ENCODE measurements at places on chromosomes 2 and 18.

DNA sequence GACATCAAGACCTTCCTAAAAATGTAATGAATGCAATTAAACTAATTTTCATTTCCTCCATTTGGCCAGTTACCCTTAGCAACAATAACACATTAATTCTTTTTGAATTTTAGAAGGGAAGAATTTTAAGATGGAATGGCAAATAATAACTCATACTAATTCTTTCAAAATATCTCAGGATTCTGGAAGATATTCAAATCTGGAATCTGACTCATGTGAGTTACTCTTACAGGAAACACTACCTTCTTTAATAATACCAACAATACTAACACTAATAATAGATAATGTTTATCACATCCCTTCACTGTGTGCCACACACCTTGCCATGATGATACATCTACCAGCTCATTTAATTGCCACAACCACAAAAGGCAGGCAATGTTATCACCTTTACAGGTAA lies 46.4 kb downstream of the ZNF521 start:
- H3K27me3 ChIP-seq: no peaks in the 10 kb centered on the region
- peaks cover 19% of the 10 kb centered on the region for H3K36me3 ChIP-seq
- no peak overlapping the region for H3K4me3 ChIP-seq

DNA sequence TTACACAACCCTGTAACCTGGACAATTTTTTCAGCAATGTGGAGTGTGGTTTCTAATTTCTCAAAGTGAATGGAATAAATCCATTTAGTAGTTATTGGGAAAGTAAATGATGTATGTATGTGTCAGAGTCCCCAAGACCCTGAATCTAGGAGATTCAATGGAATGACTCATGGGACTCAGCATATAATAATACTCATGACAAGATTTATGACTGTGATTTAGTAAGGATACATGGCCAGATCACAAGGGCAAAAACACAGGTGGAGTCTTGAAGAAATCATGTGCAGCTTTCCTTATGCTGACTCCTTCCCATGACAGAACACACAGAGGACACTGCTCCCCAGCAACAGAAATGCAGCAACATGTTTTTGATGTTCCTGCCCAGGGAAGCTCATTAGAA lies 1877.7 kb upstream of the LRRTM1 start:
- no peaks in the 10 kb centered on the region for H3K27me3 ChIP-seq
- H3K27ac ChIP-seq: no peak overlapping the region
- no peaks in the 10 kb centered on the region for H3K36me3 ChIP-seq
- H3K4me1 ChIP-seq: no peaks in the 10 kb centered on the region
- DNase-seq: no peak

DNA sequence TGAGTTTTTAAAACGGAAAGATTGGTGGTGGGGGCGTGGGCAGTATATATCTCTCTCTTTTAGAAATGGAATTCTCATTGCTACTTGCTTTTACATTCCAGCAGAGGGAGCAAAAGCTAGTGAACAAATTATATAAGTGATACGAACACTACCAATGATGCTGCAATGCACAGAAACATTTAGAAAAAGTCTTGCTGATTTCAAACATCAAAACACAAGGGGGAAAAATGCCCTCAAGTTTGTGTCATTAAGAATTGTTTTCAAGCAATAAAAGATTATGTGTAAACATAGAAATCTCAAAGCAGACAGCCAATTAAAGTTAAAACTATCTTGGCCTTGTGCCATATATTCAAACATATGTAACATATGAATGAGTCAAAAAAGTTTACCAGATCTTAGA lies 296.3 kb upstream of the KCNJ3 start:
- DNase-seq: no peak
- no peak overlapping the region for H3K27ac ChIP-seq
- H3K27me3 ChIP-seq: peaks cover 7% of the 10 kb centered on the region
- no peaks in the 10 kb centered on the region for H3K4me1 ChIP-seq

- H3K36me3 ChIP-seq: no peaks in the 10 kb centered on the region
- DNase-seq: no peak
- H3K27me3 ChIP-seq: no peaks in the 10 kb centered on the region
- no peak overlapping the region for H3K27ac ChIP-seq
- no peak overlapping the region for H3K4me3 ChIP-seq
These were observed 1706.7 kb downstream of the SUCLG1 start for GRCh38 chr2:82752396-82752795.

GRCh38 chr2:211133766-211134165 lies 577.4 kb downstream of the CPS1 start:
- H3K36me3 ChIP-seq: no peaks in the 10 kb centered on the region
- no peaks in the 10 kb centered on the region for H3K4me1 ChIP-seq
- H3K27me3 ChIP-seq: peaks cover 4% of the 10 kb centered on the region

DNA sequence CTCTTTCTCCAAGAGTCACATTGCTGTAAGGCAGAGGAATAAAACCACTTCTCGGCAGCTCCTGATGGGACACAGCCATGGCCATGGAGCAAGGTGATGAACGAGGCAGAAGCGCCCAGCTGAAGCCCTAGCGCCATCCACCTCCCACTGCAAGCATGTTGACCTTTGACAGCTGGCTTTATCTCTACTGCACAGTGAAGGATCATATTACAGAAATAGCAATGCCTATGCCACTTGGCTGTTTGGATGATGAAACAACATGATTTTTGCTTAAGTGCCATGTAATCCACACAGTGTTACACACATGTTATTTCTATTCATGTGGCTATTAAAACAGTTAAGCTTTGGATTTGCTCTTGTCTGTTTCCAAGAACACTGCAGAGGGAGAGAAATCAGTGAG lies 167.7 kb downstream of the VAPA start:
- H3K36me3 ChIP-seq: peaks cover 5% of the 10 kb centered on the region
- DNase-seq: no peak
- no peak overlapping the region for H3K27ac ChIP-seq
- no peaks in the 10 kb centered on the region for H3K27me3 ChIP-seq
- peaks cover 16% of the 10 kb centered on the region for H3K4me1 ChIP-seq

GRCh38 chr2:31522786-31523185 lies 58.0 kb downstream of the SRD5A2 start:
- H3K4me3 ChIP-seq: no peak overlapping the region
- H3K36me3 ChIP-seq: no peaks in the 10 kb centered on the region
- no peaks in the 10 kb centered on the region for H3K4me1 ChIP-seq
- no peak for DNase-seq
- no peak overlapping the region for H3K27ac ChIP-seq

DNA sequence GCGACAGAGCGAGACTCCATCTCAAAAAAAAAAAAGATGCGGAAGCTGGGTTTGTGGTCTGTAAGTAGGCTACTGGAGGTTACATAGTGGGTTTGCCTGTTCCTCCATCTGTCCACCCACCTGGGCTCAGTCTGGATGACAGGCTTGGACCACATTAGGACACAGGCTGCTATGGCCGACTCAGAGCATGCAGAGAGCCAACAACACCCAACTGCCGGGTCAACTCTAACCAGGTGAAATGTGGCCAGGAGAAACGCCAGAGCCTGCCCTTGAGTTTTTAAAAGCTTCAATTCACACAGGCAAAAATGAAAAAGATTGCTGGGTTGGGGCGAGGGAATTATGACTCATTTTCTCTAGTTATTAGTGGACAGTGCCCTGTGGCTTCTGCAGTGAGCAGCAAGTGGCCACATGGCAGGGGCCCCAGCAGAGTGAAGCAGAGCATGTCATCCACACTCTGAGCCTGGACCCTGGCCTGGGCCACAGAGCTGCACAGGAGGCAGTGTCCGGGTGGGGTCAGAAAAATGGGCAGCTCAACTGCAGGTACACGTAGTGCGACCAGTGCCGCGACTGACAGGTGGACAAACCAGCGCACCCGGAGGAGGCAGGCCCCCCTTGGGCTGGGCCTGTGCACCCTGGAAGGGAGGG lies 67.4 kb downstream of the BIN1 start:
- no peaks in the 10 kb centered on the region for H3K27me3 ChIP-seq
- no peaks in the 10 kb centered on the region for H3K36me3 ChIP-seq
- no peak for DNase-seq
- H3K27ac ChIP-seq: no peak overlapping the region
- peaks cover 4% of the 10 kb centered on the region for H3K4me1 ChIP-seq
